ENCODE measurements at places on chromosomes 7 and 10.

GRCh38 chr7:130359276-130359857 lies 14.8 kb downstream of the CPA5 start:
- no peak for DNase-seq

DNA sequence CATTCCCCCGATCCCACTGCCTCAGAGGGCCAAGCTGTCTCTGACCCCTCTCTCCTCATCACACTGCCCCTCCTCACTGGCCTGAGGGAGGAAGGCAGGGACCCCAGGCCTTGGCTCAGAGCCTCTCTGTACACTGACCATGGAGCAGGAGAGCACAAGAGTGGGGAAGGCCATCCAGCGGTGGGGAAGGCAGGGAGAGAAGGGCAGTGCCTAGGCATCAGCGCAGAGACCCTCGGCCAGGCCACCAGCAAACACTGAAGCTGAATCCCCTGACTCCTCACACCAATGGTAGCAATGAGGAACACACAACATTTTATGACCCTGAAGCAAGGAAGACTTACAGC lies 14.8 kb downstream of the OGDHL start:
- DNase-seq: no peak

DNA sequence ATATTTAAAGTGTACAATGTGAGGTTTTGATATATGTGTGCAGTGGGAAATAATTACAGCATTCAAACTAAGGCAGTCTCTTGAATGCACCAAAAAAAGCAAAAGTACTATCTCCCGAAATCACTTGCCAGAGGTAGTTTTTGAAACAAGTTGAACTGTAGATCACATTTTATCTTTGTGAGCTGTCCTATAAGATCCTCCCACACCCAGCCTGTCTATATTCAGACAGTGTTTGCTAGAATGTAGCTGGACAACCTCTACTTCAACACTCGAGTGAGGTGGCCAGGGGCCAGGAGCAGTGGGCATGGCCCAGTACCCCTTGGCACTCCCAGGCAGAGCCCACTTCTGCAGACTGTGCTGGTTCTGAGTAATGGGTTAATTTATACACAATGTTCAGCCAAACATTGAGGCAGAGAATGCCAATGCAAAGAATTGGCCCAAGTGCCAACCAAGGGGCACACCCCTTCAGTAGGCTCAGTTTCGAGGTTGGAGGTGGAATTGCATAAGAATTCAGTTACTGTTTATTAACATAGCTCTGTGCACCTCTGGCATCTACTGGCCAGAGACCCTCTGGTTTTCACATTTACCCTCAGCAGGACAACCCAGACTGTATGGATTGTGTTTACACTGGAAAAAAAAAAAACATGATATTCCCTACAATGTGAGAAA lies 70.5 kb downstream of the AHR start:
- no peak for DNase-seq

DNA sequence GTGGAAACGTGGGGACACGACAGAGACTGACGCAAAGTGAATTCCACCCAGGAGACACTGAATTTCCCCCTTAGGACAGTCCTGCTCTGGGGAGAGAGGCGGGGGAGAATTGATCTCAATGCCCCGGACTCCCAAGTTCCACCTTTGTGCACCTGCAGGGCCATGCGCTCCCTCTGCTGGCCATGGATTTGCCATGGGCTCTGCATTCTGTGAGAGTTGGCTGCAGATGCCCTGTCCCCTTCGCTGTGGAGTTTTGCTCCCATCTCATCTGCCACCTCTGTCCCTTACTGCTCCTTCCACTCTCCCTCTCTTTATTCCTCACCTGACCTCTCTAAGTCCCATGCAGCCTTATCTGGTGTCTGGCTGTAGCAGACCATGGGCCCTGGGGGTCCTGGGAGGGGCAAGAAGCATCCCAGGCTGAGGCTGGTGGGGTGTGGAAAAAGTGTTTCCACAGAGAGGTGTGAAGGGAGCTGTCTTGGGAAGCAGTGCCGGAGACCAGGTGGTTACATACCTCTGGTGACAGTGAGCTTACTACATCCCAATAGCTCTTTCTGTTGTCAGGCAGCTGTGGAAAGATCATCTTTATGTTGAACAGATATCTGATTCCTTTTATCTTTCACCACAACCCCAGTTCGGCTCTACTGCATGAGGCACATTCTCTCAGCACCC lies 14.3 kb downstream of the GHRHR start:
- no peak for DNase-seq

DNA sequence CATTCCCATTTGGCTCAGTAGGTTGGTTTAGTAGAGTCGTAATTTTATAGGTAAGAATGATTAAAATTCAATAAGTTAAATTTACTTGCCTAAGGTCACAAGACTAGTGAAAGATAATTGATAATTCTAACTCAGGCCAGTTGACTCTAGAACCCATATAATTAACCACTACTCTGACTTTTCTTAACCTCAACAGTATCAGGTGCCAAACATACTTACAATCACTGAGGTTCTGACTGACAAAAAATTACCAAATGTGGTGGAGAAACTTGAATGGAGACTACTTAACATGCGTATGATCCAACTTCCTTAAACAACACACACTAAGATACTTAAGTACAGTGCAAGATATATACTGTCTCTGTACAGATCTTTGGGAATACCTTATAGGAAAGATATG lies 667.3 kb upstream of the SORCS1 start:
- DNase-seq: no peak

DNA sequence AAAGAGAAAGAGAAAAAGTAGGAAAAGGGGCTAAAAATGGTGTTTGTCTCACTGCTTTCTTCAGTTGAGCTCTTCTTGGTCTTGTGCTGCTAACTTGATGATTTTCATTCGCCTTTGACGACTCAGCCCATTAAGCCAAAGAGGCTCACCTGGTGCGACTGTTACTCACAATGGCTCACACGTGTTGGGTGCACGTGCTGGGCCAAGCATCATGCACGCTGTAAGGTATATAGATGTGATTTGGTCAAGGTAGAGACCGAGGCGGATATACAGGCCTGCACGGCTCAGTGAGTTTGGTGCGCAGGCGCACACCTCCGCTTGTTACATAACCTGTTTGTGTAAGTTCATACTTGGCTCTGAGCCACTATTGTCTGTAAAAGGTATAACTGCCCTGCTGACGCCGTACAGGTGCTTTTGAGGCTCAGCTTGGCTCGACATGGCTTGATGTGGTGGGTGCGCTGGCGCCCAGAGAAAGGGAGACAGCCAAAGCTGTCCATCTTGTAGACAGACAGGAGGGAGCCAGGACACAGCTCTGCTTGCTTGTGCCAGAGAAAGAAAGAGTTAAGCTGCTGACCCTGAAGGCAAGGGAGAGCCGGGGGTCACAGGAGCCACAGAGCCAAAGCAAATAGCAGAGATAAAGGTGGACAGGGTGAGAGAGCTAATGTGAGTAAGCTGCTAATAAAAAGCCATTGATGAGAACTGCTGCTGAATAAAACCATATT lies 33.6 kb downstream of the ANKRD16 start:
- DNase-seq: no peak

- DNase-seq: no peak
Measured at GRCh38 chr10:104029521-104029860, 56.2 kb downstream of the COL17A1 start.

Data from NCI-H446 treated with DMSO at 0.1 percent for 48 hours (cell line).